ENCODE measurements at places on chromosomes 5 and 9. TPM values are rescaled to one million over a fixed set of nuclear protein-coding genes. Genes with fewer than 3 reads are reported as not detected.

DNA sequence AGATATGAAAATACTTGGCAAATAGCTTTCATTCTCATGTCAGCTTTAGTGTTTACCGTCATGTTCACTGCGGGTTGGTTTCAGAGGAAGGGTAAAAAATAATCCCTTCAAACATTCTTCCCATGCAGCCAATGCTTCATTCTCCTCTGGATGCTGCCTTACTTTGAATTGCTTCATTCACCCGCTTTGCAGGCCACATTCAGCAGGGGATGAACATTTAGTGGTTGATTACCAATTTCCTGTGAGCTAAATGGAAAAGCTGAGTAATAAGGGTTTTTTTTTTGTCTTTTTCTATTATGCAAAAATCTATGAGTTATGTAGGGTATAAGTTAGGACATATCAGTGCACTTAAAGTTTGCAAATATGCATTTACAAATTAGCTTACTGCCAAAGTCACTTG lies 96.3 kb upstream of the MEF2C start:
- H3K36me3 ChIP-seq: no peaks in the 10 kb centered on the region
- no peak overlapping the region for H3K4me3 ChIP-seq
- H3K27me3 ChIP-seq: peaks cover 1% of the 10 kb centered on the region
- DNase-seq: no peak

GRCh38 chr9:36980148-36980974 lies 53.7 kb downstream of the PAX5 start:
- DNase-seq: peak; percentile 71
- peak overlapping the region; percentile 83 for H3K27ac ChIP-seq
- peaks cover 11% of the 10 kb centered on the region for H3K27me3 ChIP-seq
- no peaks in the 10 kb centered on the region for H3K36me3 ChIP-seq
- H3K4me3 ChIP-seq: no peak overlapping the region

DNA sequence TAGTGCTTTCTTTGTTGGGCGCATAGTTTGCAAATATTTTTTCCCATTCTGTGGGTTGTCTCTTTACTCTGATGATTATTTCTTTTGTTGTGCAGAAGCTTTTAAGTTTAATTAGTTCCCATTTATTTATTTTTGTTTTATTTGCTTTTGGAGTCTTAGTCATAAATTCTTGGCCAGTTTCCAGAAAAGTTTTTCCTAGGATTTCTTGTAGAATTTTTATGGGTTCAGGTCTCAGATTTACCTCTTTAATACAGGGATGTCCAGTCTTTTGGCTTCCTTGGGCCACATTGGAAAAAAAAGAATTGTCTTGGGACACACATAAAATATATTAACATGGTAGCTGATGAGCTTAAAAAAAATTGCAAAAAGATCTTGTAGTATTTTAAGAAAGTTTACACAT lies 122.0 kb downstream of the WDR70 start:
- H3K36me3 ChIP-seq: peaks cover 20% of the 10 kb centered on the region
- H3K27ac ChIP-seq: no peak overlapping the region
- no peak overlapping the region for H3K4me3 ChIP-seq
- H3K4me1 ChIP-seq: no peaks in the 10 kb centered on the region
- no peaks in the 10 kb centered on the region for H3K27me3 ChIP-seq

Gene MRPS27
- total RNA-seq: 30.1 TPM

DNA sequence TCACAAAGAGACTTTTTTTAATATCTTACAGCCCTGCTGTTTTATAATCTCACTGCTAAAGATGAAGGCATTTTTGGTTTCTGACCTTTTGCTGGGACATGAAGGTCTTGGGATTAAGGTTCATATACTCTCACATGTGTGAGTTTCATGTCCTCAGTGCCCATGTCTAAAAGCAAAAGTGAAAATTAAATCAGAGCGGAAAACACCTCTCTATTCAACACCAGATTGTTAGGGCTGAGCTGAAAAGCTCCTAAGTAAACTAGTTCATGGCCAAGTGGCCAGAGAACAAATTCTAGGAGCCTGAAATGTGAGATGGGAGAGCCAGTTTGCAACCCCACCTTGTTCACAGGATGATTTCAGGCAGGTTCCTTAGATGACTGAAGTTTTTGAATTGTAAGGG lies 110.9 kb downstream of the GRIA1 start:
- H3K27ac ChIP-seq: no peak overlapping the region
- no peaks in the 10 kb centered on the region for H3K4me1 ChIP-seq
- peaks cover 2% of the 10 kb centered on the region for H3K27me3 ChIP-seq
- no peaks in the 10 kb centered on the region for H3K36me3 ChIP-seq

- H3K4me3 ChIP-seq: no peak overlapping the region
- H3K27ac ChIP-seq: no peak overlapping the region
- no peak for DNase-seq
- peaks cover 5% of the 10 kb centered on the region for H3K36me3 ChIP-seq
- H3K4me1 ChIP-seq: peaks cover 5% of the 10 kb centered on the region
These were observed 1.9 kb upstream of the MEGF10 start for GRCh38 chr5:127288676-127289075.

Gene MLANA
- not detected for total RNA-seq

- H3K27me3 ChIP-seq: peaks cover 7% of the 10 kb centered on the region
- H3K4me1 ChIP-seq: peaks cover 10% of the 10 kb centered on the region
- H3K4me3 ChIP-seq: no peak overlapping the region
- no peak for DNase-seq
These were observed 89.5 kb upstream of the ARAP3 start for GRCh38 chr5:141771562-141771961.

GRCh38 chr5:56360816-56361215 lies 127.7 kb upstream of the ANKRD55 start:
- DNase-seq: no peak
- no peak overlapping the region for H3K4me3 ChIP-seq
- H3K27me3 ChIP-seq: no peaks in the 10 kb centered on the region
- H3K27ac ChIP-seq: no peak overlapping the region
- no peaks in the 10 kb centered on the region for H3K4me1 ChIP-seq

GRCh38 chr5:12419075-12419474 lies 514.8 kb upstream of the CTNND2 start:
- H3K4me1 ChIP-seq: no peaks in the 10 kb centered on the region
- H3K27me3 ChIP-seq: no peaks in the 10 kb centered on the region
- H3K36me3 ChIP-seq: no peaks in the 10 kb centered on the region
- H3K27ac ChIP-seq: no peak overlapping the region
- no peak for DNase-seq
- H3K4me3 ChIP-seq: no peak overlapping the region

GRCh38 chr5:176711883-176712282 lies 64.6 kb downstream of the TSPAN17 start:
- DNase-seq: no peak
- H3K27ac ChIP-seq: no peak overlapping the region
- peaks cover 3% of the 10 kb centered on the region for H3K27me3 ChIP-seq
- peaks cover 8% of the 10 kb centered on the region for H3K36me3 ChIP-seq
- no peak overlapping the region for H3K4me3 ChIP-seq

Gene CCDC192
- total RNA-seq: not detected

Gene EXOSC2
- total RNA-seq: 43.3 TPM

Measured in glutamatergic neuron (in vitro differentiated cells).